ENCODE measurements at places on chromosomes 16 and 17.
A peak's percentile ranks its signal among the peaks of the same experiment; 100 is the strongest.

- DNase-seq, result no peak
Measured at GRCh38 chr17:74730491-74731346, 6.3 kb upstream of the RAB37 start.

GRCh38 chr17:77926981-77927380 lies 31.5 kb upstream of the TNRC6C start:
- no peak for DNase-seq

- no peak for DNase-seq
Measured at GRCh38 chr17:75508931-75509361, 6.4 kb downstream of the CASKIN2 start.

GRCh38 chr16:23508589-23509440 lies 1.5 kb downstream of the GGA2 start:
- peak; percentile 31 for DNase-seq

- no peak for DNase-seq
Measured at GRCh38 chr17:31490671-31491375, 99.3 kb downstream of the RAB11FIP4 start.

GRCh38 chr16:87931504-87931903 lies 4.8 kb downstream of the CA5A start:
- no peak for DNase-seq

GRCh38 chr16:29831490-29831889 lies 11.2 kb downstream of the MVP start:
- no peak for DNase-seq

DNA sequence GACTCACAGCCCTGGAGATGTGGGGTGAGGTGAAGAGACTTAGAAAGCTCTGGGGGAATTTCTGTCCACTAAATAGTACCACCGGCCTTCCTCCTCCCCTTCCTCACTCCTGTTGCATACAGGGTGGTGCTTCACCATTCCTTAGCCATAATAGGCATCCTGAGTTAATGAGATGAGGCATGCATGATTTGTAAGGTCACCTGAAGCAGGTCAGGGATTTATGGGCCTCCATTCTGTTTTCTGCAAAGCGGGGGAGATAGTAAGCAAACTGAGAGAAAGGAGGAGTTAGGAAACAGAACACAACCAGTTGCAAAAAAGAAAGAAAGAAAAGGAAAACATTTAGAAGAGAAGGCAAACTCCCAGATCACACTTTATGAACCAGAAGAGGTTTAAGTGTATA lies 9.3 kb upstream of the MYOCD start:
- DNase-seq, result no peak

GRCh38 chr16:58502217-58502921 lies 2.4 kb downstream of the NDRG4 start:
- DNase-seq, result no peak

DNA sequence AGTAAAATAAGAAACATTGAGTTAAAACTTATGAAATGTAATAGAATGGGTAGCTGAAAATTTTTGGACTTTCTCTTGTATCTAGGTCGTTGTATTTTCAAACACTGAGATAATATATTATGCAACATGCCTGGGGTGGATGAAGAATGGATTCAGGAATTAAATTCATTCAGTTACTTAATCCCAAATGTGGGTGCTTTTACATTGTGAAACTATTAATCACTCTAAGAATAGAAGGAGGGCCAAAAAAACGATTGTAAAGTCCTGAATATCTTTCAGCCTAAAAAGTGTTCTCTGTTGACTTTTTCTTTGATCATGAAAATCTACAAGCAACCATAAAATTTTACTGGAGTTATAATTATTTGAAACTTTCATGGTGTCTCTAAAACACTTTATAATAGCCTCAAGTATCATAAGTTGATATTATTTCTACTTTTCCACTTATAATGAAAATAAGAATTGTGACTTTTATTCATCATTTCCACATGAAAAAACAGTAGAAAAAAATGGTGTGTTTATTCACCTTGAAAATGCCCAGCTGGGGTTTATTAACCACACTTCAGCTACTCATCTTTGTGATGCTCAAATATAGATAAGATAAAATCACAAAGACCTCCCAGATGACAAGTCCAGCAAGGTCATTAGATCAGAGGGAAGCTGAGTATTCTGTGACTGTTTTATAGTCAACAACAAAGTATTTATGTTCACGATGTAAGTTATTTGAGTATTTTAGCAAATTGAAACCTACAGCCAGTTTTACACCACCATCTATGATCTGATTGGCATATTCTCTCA lies 619.9 kb upstream of the SOX9 start:
- DNase-seq, result peak; percentile 66

DNA sequence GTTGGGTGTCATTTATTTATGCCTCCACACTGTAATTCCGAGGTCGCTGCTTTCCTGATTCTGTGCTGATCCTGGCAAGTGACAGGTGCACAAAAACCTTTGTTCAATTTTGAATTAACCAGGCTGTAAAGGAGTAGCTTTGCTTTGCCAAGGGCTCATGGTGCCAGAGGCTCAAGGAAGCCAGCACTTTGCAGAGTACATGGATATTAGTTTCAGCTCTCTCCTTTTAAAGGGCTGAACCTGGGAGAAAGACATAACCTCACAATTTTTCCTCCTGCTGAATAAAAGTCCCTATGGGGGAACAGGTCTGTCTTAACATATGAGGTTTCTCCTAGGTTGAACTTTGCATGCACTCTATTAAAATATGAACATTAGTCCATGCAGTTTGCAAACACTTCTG lies 227.6 kb upstream of the WSB1 start:
- DNase-seq, result no peak

DNA sequence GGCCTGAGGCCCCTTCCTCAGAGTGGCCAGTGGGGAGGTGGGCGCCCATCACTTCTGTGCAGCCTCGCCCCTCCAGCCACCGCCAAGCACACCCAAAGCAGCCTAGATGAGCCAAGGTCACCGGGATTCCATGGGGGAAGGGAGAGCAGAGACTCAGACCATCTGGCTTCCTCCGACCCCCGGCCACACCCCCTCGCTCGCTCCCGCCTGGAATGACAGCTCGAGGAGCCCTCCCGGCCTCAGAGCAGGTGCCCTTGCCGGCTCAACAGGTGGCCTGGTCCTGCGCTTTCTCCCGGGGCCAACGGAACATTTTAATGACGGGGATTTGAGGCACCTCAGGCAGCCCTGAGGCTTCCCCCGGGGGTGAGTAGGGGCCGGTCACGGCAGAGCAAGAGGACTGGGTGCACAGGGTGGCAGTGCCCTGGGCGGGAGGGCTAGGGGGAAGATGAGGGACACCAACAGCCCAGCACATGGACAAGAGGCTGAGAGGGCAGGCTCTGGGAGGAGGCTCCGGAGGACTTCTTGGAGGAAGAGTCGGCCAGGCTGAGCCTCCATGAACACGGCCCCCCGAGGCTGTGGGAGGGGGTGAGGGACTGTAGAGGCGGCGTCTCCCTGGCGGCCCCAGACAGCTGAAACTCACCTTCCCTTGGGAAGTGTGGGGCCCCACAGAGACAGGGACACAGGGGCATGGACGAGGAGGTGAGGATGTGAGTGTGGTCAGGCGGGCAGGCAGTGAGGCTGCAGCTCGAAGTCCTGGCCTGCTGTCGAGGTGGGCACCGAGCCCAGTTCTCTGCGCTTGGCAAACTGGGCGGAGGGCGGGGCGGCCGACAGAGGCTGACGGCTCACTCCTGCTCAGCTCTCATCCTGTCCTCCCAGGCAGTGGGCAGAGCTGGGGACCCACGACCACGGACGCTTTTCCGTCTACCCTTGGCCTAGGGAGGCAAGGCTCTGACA lies 12.5 kb upstream of the C1QTNF8 start:
- DNase-seq, result no peak

GRCh38 chr17:11921296-11921695 lies 76.0 kb downstream of the ZNF18 start:
- no peak for DNase-seq

DNA sequence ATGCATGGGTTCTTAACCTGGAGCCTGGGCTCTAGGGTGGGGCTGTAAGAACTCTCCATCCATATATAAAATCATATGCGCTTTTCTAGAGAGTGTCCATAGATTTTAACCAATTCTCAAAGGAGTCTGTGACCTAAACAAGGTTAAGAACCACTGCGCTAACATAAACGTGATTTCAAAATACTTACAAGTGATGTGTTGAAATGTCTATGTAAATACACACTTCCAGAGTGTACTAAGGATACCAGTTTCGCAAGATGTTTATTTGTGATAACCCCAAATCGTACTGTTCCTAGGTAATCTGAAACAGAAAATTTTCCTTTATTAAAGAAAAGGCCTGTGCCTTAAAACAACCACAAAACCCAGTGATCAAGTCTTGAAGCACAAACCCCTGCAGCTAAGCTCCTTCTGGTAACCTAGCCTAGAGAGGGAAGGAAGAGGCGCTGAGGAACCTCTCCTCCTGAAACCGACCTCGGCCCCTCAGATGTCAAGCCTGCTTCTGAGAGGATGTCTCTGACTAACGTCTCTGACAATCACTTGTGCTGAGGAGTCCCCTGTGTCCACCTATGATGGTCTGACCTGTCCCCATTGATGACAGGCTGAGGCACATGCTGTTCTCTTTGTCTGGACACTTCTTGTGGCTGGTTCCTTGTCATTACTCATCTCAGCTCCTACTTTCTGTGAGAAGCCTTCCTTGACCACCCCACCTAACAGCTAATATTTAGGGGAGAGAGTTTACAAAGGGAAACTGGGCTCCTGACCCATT lies 32.2 kb downstream of the SNN start:
- DNase-seq, result peak; percentile 82

DNA sequence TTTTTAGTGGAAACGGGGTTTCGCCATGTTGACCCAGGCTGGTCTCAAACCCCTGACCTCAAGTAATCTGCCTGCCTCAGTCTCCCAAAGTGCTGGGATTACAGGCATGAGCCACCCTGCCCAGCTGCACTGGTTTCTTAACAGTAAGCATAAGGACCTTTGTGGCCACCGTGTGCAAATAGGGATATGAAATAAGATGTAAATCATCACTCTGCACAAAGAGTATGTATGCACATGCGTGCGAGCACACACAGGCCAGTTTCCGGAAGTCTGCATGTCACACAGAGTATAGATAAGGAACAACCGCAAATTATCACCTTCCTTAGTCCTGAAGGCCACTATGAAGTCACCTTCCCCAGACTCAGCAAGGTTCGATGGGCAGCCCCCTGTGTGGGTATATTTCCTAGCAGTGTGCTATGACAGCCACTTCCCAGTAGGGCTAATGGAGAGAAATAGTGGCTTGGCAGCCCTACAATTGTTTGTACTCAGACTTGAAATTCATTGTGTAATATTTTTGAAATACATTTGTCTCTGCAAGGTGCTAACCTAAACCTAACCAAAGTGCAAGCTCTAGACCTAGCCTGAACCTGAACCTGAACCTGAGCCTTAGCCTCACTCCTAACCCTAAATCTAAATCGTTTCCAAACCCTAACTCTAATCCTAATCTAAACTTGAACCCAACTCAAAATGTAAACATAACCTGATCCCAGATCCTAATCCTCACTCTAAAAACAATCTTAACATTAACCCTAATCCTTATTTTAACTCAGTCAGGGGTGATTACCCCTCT lies 48.4 kb upstream of the SKAP1 start:
- DNase-seq, result no peak

GRCh38 chr17:7855660-7856010 lies 769 bp downstream of the TMEM88 start:
- no peak for DNase-seq

DNA sequence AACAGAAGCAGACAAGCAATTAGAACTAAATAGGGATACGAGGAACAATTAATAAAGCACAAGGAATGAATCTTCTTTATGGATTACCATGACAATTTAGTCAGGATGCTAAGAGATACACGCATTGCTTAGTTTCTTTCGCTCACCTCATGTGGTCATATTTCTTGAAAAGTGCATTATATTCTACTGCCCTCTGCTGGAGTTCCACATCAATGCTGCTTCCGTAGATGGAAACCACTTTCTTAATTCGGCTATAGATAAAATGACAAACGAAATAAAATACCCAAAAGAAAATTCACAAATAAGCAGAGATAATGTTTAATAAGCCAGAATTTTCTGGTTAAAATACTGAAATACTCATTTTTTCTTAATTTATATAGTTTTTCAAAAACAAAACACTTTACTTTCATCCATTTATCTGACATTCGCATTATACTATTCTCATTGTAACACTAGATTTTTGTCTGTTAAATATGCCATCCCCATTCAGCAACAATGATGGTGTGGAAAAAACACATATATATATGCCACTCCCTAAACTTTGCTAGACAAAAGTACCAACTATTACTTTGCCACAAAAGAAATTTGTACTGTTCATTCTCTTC lies 22.0 kb upstream of the PHLPP2 start:
- peak; percentile 57 for DNase-seq

DNA sequence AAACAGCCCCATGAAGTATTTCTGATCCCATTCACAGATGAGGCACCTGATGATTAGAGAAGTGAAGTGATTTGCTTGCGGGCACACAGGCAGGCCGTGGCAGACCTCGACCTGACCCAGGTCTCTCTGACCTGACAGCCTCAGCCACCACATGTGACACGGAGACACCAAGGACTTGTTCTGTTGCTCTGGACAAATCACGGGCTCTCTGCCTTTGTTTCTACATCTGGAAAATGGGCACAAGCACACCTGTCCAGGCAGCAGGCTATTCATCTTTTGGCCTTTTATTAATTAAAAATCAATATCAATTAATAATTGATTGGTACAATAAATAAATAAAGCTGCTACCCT lies 3.4 kb downstream of the MAP3K14 start:
- DNase-seq, result no peak

DNA sequence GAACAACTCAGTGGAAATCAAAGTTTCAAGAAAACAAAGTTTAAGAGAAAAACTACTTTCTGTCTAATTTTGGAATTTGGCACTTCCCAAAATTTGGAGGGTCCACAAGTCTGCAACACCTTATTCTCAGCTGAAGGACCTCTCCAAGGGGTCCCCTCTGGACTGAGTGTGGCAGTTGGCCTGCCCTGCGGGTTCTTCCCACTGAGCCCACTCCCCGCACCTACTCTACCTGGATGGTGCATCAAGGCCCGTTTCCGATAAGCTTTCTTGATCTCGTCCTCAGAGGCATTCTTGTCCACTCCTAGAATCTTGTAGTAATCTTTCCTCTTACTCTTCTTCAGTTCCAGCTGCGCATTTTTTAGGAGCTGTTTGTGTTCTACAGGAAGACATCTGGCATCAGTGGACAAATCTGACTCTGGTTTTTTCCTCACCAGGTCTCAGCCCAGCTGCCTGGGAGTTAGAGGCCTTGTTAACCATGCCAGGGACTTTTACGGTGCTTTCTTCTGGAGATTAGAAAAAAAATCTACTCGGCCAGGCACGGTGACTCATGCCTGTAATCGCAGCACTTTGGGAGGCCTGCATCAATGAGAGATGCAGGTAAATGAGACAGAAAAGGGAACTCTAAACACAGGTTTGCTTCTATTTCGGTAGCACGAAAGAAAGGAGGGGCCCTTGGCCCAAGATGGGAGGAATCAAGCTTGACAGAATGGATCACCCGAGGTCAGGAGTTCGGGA lies 15.6 kb downstream of the CNP start:
- peak; percentile 64 for DNase-seq

GRCh38 chr17:35257208-35257659 lies 14.4 kb downstream of the SLFN5 start:
- peak; percentile 60 for DNase-seq

DNA sequence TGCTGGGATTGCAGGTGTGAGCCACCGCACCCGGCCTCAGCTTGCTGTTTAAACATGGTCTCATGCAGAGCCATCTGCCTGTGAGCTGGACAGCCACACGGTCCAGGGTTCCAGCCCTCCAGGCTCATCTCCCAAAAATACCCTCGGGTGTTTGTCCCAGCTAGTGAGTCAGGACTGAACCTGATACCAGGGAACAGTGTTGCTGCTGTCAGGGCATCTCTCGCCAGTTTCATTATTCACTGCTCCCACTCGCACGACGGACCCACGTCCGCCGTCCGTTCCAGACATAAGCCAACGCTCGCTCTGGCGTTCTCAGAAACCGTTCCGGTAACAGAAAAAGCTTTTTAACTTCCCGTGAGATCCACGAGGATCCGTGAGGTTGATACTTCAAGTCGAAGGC lies 77.6 kb downstream of the NXN start:
- no peak for DNase-seq

All from iris pigment epithelial cell (primary cell).